ENCODE measurements at places on chromosomes 11 and 22.

DNA sequence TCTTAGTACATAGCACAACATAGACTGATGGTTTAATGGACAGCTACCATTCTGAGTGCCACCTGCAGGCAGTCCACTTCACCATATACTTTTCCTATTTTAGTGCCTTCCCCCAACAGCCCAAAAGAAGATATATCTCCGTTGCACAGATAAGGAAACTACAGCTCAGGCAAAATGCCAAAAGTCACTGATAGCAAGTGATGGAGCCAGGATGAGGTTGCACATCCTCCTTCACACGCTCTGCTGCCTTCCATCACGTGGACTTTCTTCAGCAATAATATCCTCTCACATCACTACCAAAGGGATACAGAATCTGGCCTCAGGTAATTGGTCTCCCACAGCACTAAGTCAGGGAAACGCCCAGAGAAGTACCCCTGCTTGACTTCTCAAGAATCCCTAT is 7.5 kb downstream of the TCF20 start:
- no peak for DNase-seq

- no peak for DNase-seq
Measured at GRCh38 chr11:16833026-16833425, 94.6 kb downstream of the C11orf58 start.

DNA sequence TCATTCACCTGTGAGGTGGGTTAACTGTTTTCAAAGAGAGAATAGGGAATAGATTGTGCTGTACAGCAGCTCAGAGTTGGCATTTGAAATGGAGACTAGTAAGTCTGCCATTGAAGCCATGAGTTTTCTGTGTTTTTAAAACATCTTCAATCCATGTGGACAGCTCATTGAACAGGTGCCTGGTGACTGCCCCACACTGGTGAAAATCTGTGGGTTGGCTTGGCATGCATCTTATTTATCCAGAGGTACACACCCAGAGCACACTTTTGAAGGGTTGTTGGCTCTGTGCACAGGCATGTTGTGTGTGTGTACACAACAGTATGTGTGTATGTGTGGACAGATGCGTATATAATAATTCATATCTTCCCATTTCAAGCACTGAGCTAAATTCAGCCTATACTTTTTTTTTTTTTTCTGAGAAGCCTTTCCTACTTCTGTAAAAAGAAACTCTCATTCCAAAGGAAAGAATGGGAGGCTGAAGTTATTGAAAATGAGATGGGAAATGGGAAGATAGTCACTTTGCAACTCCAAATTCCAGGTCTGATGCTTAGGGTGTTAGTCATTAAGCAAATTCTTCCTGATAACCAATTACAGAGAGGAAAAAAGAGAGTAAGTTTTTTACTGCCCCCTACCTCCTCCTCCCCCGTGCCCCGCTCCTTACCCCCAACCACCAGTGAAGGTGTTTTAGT is 7.0 kb upstream of the LYVE1 start:
- DNase-seq: no peak

- no peak for DNase-seq
Measured at GRCh38 chr22:18048441-18048898, 24.1 kb upstream of the MICAL3 start.

DNA sequence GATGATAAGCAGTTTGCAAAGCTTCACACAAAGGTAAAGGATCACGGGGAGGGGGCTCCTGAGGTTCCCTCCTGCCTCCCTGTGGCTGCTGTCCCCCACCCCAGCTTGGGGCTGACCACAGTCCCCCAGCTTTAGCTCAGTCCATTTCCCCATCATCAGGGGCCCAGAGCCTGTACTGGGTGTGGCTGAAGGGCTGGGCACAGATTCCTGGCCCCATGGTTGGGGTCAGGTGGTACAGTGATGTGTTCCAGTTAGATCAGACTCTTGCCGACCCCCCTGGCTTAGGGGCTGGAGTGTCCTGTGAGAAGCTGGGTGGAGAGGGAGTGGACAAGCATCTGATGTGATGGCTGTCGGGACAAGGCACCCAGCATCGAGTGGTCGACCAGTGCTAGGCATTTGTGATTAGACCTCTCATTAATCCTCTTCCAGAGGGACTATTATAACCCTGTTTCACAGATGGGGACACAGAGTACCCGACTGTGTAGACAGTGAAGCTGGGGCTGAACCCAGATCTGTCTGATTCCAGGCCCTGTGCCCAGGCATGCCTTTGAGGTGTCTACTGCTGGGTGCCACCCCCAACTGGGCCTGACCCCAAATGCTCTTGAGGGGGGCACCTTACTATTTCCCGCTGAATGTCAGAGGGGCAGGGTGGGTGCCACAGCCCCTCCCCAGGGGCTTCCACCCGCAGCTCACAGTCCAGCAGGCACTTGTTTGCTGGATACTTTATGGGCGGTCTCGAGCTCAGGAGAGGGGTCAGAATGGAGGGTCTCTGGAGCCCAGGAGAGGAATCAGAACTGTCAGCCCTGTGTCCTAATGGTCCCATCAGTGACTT is 4.3 kb downstream of the SHANK3 start:
- peak; percentile 6 for DNase-seq

DNA sequence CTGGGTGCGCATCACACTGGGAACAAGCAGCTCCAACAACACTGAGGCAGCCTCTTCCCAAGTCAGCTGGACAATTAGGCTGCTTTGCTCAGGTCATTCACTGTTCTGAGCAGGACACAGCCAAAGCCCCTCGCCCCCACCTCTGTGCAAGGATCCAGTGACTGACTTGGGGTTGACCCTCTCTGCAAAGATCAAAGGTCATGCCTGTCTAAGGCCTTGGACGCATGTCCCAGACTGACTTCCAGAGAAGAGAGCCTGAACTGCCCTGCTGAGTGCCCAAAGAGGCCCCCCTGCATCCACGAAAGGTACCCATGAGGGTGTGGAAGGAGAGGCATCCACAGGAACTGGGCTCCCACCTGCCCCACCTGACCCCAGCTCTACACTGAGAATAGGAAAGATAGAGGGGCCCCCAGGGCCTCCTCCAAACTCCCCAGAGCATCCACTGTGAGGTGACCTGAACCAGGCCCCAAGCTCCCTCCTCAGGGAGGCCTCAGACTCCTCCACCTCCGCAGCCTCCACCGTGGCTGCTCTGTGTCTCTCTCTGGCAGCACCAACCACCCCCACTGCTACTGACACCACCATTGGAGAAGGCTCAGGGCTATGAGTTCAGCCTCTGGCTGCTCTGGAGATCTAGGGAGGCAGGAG is 53.5 kb downstream of the IGLL5 start:
- no peak for DNase-seq

- no peak for DNase-seq
Measured at GRCh38 chr11:44016131-44016530, 31.6 kb upstream of the ACCSL start.

GRCh38 chr11:64750361-64751054 is 6.6 kb upstream of the RASGRP2 start:
- no peak for DNase-seq

- DNase-seq: no peak
Measured at GRCh38 chr11:113444502-113445123, 30.6 kb downstream of the DRD2 start.

DNA sequence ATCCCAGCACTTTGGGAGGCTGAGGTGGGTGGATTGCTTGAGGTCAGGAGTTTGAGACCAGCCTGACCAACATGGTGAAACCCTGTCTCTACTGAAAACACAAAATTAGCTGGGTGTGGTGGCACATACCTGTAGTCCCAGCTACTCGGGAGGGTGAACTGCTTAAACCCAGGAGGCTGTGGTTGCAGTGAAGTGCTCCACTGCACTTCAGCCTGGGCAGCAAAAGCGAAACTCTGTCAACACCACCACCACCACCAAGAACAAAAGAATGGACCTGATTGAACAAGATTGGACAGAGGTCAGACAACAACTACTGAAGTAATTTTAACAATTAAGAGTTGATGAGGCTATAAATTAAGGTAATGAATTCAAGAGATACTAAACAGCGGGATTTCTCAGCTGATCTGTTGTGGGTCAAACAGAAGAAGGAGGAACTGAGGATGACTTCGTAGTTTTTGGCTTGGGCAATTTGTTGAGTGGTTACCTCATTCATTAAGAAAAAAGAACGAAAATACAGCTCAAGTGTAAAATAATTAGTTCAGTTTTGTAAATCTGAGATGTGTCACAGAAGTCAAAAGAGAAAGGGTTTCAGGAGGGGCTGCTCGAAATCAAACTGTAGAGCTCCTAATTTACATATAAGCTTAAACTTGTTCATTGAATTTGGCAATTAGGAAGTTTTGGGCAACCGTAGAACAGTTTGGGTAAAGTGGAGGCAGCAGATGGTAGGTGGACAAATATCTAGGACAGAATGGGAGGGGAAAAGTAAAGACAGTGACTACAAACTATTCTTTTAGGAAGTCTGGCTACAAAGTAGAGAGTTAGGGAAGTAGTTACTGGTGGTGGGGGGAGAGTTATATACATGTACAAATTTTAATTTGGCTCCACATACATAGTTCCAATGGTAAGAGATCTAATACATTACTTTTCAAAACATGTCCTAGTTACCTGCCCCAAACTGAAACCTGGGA is 4.5 kb downstream of the IL18 start:
- DNase-seq: no peak

- DNase-seq: no peak
Measured at GRCh38 chr11:1077417-1078119, 2.9 kb downstream of the MUC2 start.

All from HuH-7 (cell line).